ENCODE measurements at places on chromosomes 11 and 22.

DNA sequence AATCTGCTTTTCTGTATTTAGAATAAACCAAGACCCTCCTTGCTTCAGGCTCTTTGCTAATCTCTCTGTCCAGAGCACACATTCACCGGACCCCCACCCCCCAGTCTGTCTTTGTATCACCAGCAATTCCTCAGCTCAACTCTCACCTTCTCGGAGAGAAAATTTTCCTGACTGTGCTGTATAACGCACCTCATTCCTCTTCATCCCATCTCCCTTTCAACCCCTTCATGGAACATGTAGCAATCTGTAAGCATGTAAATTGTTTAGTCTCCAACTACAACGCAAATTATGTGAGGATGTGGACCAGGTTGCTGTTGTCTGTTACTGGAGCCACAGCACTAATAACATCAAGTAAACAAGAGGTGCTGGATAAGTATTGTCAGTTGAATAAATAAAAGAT is 349.8 kb downstream of the DCDC1 start:
- no peak for DNase-seq

DNA sequence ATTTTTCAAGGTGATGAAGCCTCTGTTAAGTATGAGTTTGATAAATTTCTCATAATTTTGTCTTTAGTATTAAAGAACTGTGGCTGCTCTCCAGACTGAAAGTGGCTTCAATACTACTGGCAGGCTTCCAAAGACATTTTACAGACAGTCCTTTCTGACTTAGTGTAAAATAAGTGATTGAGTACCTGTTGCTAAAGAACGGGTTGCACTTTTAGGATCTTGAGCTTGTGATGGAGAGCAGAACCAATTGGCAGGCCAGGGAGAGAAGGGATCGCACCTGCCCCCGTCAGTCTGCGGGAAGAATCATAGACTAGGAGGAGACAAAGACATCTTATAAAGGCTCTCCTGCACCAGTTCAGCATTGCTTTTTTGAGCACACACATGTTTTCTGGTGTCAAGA is 4.4 kb downstream of the NCAM1 start:
- DNase-seq, result no peak

DNA sequence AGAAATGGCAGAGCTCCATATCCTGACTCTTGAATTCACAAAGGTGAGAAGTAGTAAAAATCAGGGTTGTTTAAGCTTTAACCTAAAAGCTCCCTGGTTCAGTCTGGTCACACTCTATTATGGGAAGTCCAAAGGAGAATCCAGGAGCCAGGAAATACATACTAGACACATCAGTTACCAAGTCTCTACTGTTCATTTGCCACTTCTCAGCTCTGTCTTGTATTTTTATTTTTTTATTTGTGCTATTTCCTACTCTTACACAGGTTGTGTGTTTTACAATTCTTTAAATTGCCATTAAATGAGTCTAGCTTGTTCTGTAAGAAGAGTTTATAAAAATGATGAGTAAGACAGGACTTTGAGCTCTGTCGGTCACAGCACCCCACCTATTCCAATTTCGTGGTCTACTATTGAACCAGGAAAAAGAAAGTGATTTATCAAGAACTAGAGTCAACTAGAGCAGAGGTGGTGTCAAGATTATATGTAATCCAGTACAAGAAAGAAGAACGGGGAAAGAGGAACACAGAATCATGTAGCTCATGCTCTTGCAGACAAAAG is 9.7 kb downstream of the MS4A12 start:
- DNase-seq, result no peak

DNA sequence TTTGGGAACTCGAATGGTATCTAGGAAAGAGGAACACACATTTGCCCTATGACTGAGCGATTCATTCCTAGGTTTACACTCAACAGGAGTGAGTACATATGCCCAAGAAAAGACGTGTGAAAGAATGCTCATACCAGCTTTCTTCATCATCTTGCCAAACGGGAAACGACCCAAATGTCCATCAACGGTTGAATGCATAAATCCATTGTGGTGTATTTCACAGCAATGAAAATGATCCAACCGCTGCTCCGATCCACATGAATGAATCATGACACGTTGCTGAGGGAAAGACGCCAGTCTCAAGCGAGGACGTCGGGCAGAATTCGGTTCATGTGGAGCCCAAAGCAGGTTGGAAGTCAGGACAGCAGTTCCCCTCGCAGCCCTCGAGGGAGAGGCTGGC is 71.5 kb downstream of the CYTH4 start:
- no peak for DNase-seq

GRCh38 chr11:75626889-75627529 is 41.8 kb downstream of the MAP6 start:
- DNase-seq, result no peak

DNA sequence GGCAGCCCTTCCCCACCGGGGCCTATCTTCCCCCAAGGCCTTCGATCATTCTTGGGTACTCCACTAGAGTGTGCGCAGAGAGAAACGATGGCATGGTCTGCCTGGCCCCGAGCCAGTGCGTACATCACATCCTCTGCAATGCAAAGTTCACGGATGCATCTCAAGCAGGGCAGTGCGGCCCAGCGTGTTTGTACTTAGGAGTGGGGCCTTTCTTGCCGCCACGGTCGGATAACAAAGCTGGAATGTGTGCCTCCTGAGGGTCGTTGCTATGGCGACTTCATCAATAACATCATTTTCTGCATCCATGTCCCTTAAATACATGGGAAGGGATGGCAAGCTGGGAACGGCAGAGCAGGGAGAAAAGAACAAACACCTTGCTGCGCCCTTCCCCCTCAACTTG is 73.9 kb downstream of the SCUBE1 start:
- no peak for DNase-seq

DNA sequence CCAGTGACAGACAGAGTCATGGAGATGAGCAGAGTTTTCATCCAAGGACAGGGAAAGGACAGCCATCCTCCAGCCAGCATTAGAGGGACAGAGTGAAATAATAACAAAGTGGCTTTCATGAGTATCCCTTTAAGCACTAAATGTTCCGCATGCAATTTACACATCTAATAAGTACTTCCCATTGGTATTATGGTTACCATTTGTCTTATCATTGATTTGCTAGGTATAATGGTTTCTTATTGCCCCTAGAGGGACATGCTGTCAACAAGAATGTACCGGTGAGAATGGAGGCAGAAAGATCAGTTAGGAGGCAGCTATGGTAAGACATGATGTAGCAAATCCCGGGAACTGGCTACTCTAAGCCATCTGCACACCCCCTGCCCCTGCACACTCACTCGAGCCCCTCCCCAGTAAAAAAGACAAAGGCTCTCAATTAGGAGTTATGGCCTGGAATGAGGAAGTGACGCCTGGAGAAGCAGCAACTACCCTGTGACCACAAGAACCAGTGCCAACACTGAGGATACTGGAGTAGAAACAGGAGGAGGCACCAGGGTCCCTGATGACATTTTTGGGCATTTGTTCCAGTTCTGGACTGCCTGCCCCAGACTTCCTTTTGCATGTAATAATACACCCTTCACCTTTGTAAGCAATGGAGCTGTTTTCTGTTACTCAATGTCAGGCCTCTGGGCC is 30.2 kb upstream of the HMGXB4 start:
- no peak for DNase-seq

- no peak for DNase-seq
Measured at GRCh38 chr11:133832991-133833897, 12.1 kb downstream of the SPATA19 start.

DNA sequence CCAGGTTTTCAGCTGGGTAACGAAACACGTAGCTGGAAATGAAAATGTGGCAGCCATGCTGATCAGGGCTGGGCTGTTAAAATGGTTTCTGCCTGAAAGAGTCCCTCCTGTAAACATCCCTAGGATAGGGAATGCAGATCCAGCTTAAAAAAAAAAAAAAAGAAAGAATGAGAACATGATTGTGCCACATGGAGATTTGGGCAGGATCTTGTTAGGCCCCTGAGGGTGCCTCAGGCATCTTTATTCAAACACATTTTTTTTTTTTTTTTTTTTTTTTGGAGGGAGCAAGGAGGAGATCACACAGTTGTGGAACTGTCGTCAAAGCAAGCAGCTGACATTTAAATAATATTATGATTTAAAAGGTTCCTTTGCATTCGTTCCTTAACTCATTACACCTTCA is 900.3 kb downstream of the OPCML start:
- DNase-seq, result no peak

GRCh38 chr11:30046578-30046945 is 29.7 kb upstream of the KCNA4 start:
- no peak for DNase-seq

- no peak for DNase-seq
Measured at GRCh38 chr11:11440144-11440543, 87.1 kb upstream of the CSNK2A3 start.

DNA sequence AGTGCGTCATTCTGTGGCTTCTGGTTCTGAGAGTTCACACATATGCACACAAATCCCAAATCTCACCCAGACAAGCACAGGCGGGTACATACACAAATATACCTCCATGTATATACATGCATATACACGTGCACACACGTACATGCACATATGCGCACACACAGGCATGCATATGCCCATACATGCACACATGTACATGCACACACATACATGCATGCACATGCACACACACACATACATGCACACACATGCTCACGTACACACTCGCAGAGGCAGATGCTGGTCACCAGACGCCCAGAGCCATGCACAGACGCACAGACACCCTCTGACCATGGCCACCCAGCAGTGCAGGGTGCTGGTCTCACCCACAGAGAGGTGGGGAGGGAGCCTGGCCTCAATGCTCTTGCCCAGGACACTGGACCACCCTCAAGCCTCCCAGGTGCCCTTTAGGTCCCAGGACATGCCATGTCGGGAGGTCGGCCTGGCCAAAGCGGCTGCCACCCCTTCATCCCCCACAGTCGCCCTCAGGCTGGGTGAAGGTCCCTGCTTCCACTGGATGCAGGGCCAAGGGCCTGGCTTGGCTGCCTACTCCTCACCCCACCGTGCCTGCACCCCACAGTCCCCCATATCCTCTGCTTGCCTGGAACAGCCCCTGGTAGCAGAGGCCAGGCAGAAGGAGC is 9.5 kb downstream of the DUSP8 start:
- no peak for DNase-seq

- no peak for DNase-seq
Measured at GRCh38 chr11:131677828-131678470, 307.5 kb downstream of the NTM start.

DNA sequence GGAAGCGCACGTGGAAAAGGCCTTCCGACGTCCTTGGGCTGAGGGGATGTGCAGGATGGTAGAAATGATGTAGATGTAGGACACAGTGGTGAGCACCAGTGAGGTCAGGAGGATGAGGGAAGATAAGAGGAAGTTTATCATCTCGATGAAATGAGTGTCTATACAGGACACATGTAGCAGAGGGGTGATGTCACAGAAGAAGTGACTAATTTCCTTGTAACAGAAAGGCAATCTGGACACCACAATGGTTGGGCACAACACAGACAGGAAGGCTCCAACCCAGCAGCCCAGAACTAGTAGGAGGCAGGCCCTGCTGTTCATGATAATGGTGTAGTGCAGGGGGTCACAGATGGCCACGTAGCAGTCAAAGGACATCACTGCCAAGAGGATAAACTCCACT is 35.0 kb upstream of the OR6M1 start:
- no peak for DNase-seq

DNA sequence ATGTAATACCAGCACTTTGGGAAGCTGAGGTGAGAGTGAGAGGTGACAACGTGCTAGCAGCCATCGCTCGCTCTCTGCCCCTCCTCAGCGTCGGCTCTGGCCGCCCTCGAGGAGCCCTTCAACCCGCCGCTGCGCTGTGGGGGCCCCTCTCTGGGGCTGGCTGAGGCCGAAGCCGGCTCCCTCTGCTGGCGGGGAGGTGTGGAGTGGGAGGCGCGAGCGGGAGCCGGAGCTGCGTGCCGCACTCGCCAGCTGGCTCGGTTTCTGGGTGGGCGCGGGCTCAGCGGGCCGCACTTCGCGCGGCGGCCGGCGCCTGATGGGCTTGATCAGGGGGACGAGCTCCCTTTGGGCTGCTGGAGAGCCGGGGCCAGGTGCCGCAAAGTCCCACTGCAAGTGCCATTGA is 98.9 kb upstream of the UBASH3B start:
- no peak for DNase-seq

- no peak for DNase-seq
Measured at GRCh38 chr11:14932447-14932846, 39.7 kb downstream of the CALCA start.

- no peak for DNase-seq
Measured at GRCh38 chr11:126809514-126810289, 190.9 kb downstream of the KIRREL3 start.

GRCh38 chr11:73155102-73155501 is 13.0 kb upstream of the FCHSD2 start:
- no peak for DNase-seq

DNA sequence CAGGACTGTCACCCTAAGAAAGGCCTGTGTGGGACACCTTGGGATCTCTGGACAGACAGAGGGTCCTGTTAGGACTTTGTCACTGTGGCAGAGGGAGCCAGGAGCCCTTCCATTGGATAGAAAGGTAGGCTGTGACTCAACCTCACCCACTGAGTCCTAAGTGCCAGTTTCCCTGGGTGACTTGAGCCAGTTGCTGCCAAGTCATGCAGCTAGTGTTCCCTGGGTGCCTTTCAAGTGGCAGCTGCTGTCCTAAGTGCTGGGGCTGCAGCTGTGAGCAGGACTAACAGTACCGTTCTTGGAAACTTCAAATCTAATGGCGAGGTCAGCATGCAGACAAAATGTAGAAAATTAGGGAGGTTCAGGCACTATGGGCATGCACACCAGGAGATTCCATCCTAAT is 393.7 kb downstream of the TMEM135 start:
- DNase-seq, result no peak

DNA sequence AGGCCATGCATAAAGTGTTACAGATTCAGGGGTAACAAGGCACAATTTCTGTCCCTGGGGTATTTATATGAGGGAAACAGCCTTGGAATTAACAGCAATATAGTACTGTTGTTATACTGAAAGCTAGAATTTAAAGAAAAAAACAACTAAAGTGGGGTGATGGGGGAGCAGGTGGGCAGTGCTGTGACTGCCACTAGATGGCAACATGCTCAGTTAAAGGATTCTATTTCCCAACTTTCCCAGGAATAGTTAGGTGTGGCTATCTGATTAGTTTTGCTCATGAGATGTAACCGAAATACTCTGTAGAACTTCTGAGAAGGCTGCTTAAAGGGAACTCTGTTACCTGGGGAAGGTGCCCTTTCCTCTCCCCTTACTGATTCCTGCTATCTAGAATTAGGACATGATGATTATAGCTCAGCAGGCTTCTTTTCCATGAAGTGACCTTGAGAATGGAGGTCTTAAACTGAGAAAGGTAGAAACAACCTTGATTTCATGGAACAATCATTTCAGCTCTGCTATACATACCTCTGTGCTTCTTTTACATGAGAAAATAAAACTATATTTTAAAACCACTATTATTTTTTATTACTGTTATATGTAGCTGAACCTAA is 102.6 kb downstream of the RELT start:
- DNase-seq, result no peak

GRCh38 chr11:23551706-23552105 is 691.4 kb upstream of the CCDC179 start:
- DNase-seq, result no peak

DNA sequence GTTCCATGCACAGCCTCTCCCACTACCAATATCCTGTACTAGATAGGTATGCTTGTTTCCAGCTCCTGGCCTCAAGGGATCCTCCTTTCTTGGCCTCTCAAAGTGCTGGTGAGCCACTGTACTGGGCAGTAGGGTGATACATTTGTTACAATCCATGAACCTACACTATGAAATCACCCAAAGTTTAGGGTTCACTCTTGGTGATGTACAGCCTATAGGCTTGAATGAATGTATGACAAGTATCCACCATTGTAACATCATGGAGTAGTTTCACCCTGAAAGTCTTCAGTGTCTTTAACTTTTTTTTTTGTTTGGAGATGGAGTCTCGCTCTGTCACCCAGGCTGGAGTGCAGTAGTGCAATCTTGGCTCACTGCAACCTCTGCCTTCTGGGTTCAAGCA is 31.8 kb downstream of the TRIOBP start:
- DNase-seq, result no peak

All from effector memory CD4-positive, alpha-beta T cell (primary cell).